Activated naive CD8-positive, alpha-beta T cell treated with anti-CD3 and anti-CD28 coated beads, Interleukin-2, amount 10 ng/mL, durations not matched to agents 7 days and 5 days (primary cell): ENCODE measurements at places on chromosomes 1 and 21. TPM values are rescaled to one million over a fixed set of nuclear protein-coding genes. Genes with fewer than 3 reads are reported as not detected.

GRCh38 chr1:156923670-156924477 lies 3.4 kb downstream of the LRRC71 start:
- DNase-seq: no peak
- peaks cover 18% of the 10 kb centered on the region for H3K4me1 ChIP-seq
- peaks cover 88% of the 10 kb centered on the region for H3K27me3 ChIP-seq
- H3K27ac ChIP-seq: no peak overlapping the region

DNA sequence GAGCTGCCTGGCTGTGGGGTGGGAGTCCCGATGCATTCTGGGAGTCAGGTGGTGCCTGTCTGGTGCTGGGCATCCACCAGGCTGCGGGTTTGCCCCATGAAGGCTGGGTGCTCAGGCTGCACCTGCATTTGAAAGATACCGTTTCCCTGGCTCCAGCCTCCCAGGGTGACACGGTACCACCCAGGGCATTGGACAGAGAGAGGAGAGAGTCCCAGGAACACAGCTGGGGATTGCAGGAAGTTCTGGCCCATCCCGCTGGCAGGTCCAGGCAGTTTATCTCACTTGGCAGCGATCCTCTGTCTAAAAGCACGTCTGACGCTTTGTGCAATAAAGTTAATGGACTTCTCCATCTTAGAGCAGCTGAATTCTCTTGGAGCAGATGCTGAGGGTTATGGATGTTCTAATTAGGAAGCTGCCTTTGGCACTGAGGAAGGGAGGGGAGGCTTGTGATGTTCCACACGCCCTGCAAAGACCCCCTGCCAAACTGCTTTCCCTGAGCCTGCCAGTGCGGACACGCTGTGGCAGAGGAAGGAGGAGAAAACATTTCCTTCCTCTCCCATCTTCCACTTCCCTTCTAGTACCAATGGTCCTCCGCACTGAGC lies 246.9 kb downstream of the GRIK3 start:
- no peak for DNase-seq
- no peaks in the 10 kb centered on the region for H3K4me1 ChIP-seq
- peaks cover 3% of the 10 kb centered on the region for H3K27me3 ChIP-seq
- no peak overlapping the region for H3K27ac ChIP-seq
- no peaks in the 10 kb centered on the region for H3K36me3 ChIP-seq

DNA sequence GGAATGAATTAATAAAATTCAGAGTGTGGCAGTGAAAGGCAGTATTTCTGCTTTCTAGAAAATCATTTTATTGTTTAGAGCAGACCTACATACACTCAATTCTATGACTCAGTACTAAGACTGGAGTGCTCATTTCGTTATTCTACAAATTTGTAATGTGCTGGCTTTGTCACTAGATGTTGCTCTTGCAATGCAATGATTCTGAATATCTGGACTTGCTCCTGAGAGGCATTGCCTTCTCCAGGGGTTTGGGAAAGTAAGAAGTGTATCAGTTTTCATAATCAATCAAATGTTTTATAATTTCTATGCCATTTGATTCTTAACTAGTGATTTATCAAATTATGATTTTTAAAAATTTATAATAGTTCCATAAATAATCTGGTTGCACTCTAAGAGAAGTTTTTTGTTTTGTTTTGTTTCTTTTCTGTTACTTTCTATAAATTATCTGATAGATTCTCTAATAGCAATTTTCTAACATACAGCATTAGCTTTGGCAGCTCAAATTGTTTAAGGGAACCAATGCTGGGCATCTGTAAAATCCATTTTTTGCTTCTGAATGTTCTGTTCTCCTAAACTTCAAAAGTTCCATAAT lies 280.5 kb upstream of the SGIP1 start:
- H3K4me3 ChIP-seq: no peak overlapping the region
- no peak for DNase-seq
- H3K4me1 ChIP-seq: peaks cover 29% of the 10 kb centered on the region

DNA sequence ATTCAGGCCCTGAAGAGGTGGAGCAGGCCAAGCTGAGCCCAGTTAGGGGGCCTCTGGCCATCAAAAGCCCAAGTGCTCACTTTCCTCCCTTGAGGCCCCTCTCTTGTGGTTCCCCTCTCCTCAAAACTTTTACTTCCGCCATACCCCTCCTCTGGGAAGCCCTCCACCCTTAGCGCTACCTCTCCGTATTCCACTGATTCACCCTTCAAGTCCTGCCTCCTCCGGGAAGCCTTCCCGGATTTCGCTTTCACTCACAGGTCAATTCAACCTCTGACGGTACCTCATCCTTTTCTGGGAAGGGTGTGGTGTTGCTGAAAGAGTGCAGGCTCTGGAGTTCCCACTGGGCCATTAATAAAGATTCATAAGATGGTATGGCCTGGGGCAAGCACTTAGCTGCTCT lies 19.1 kb downstream of the SPOCD1 start:
- no peak overlapping the region for H3K4me3 ChIP-seq
- H3K27me3 ChIP-seq: peaks cover 12% of the 10 kb centered on the region
- H3K36me3 ChIP-seq: no peaks in the 10 kb centered on the region

DNA sequence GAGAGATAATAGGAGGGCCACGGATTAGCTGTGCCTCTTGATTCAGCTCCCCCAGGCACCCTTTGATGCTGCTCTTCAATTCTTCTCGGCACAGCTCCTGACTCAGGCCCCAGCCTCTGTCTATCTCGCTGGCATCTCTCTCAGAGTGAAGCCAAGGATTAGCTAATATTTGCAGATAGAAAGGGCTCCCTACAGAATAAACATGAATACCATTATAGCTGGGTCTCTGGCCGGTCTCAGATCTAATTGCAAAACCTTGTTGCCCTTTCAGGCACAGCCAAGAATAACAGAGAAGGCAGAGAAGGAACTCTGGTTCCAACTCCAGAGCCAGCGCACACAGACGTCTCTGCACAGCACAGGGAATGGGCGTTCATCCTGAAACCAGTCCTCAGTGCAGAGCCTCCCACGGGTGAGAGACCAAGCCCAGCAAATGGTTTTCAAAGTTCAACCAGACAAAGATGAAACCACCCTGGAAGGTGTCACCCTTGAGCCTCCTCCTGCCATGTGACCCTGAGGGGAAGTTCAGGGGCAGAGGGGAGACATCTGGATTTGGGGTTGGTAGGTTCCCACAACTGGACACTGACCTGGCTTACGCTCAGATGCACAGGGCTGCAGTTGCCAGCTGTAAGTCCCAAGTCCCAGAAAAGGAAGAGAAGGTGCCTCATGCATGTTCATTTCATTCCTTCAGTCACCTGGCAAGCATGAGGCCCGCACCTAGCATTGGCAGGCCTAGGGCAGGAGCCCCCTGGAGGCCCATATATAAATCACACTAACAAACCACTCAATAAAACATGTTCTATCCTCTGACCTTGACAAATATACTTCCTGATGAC lies 394.0 kb downstream of the NPHP4 start:
- no peaks in the 10 kb centered on the region for H3K27me3 ChIP-seq
- H3K27ac ChIP-seq: no peak overlapping the region
- no peaks in the 10 kb centered on the region for H3K4me1 ChIP-seq
- DNase-seq: no peak
- no peak overlapping the region for H3K4me3 ChIP-seq

GRCh38 chr1:180085331-180085730 lies 69.3 kb upstream of the QSOX1 start:
- no peak for DNase-seq
- no peaks in the 10 kb centered on the region for H3K27me3 ChIP-seq
- H3K4me3 ChIP-seq: no peak overlapping the region
- H3K27ac ChIP-seq: no peak overlapping the region
- peaks cover 20% of the 10 kb centered on the region for H3K36me3 ChIP-seq

DNA sequence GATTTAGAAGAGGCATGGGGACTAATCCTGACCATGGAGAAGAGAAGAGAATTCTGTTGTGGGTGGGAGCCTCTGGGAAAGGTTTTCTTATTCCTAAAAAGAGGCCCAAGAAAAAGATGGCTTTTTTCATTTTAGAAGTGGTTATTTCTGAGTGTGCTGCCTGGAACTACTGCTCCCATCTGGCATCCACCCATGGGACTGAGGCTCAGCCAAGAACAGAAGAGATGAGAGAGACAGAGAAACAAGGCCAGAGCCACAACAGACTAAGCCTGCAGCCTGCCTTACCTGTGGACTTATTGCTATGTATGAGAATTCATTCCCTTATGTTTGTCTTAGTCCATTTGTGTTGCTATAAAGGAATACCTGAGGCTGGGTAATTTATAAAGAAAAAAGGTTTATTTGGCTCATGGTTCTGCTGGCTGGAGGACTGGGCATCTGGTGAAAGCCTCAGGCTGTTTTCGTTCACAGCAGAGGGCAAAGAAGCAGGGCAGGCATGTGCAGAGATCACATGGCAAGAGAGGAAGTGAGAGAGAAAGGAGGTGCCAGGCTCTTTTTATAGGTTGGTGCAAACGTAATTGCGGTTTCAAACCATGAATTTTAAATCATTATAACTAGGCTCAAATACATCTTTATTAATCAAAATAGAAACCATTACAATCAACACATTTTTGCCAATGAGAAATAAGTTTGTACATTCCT lies 57.5 kb upstream of the PRDM2 start:
- H3K4me3 ChIP-seq: no peak overlapping the region
- no peaks in the 10 kb centered on the region for H3K36me3 ChIP-seq
- H3K4me1 ChIP-seq: peaks cover 2% of the 10 kb centered on the region
- no peak overlapping the region for H3K27ac ChIP-seq
- no peak for DNase-seq
- peaks cover 3% of the 10 kb centered on the region for H3K27me3 ChIP-seq

The TRABD2B gene
- not detected for total RNA-seq

The MSH4 gene
- 0.40 TPM for total RNA-seq

The SPRR1B gene
- total RNA-seq: not detected

The OR10J1 gene
- total RNA-seq: not detected
